Stimulated activated CD4-positive, alpha-beta T cell treated with anti-CD3 and anti-CD28 coated beads, Interleukin-2, amount 100 ng/mL, for 4 hours (primary cell): ENCODE measurements at places on chromosomes 2 and 18.

GRCh38 chr2:209960676-209961630 is 41.5 kb upstream of the RPE start:
- peak; percentile 11 for DNase-seq

DNA sequence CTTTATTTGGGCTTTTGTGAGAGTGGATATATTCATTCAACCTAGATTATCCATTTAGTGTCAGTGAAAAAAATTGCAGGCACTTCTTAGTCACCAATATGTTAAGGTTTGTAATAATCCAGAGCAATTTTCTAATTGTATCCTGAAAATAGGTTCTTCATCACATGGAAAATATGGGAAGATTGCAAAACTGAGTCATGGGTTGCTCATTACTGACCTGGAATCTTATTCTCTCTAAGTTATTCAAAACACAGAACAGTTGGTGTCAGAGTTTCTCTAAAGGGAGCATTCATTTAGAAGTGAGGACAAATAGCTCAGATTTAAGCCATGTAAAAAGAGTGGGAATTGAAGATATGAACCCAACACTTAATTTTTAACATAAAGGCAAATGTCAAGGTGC is 181.3 kb downstream of the IKZF2 start:
- no peak for DNase-seq

- no peak for DNase-seq
Measured at GRCh38 chr2:44102790-44103562, 65.7 kb upstream of the PPM1B start.

DNA sequence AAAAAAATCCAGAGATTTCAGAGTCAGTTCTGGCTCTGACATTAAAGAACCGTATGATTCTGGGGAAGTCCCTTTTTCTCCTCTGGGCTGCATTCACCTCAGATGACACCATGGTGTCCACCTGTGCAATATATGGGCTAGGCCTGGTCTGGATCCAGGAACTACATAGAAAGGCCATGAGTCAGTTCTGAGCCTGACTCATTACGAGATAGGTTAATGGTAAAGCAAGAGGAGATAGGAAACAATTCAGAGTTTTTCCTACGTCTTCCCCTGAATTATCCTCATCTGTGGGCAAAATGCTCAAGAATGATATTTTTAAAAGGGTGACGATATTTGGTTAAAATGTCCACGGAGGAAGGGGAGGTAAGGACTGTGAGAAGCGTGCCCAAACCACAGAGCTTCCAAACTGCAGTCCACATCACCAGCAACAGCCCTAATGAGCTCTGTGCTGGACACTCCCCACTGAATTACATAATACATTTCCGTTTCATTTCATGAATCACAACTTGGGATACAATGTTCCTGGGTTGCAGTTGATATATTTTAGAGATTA is 180.1 kb upstream of the OSR1 start:
- DNase-seq: no peak

- no peak for DNase-seq
Measured at GRCh38 chr2:102342888-102343287, 12.7 kb upstream of the IL18R1 start.

DNA sequence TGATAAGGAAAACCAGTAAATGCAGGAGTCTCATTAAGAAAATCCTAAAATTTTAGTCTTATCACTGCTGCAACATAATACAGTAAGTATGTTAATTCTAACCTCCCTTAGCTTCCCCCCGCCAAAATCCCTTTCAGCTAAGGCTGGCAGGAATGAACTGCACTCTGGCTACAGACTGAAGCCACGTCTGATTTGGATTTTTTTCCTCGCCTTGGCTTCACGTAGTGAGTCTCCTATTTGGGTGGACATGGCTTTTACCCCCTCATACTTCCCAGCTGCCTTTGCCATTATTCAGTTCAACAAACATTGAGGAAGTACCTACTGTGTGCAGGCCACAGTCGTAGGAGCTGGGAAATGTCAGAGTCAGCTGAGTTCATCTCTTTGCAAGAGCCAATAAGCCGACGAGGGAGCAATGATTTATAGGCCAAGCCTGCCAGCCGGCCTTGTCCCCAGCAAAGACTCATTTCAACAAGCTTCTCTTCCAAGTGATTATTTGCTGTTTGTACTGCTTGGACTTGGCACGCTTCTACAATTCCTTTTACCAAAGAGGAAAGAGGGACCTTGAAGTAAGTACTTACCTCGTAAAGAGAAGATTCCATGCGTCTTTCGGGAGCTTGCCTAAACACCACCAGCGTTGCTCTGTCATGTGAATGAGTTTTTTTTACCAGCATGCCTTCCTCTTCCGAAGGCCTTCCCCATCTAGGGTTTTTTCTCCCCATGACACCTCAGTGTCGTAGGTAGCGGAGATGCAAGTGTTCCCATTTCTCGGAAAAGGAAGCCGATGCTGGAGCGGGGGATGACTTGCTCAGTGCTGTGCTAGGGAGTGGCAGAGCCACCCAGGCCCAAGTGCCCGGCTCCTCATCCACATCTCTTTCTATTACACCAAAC is 138.6 kb downstream of the KLHL29 start:
- DNase-seq: no peak

GRCh38 chr2:200226451-200227426 is 79.8 kb upstream of the SPATS2L start:
- no peak for DNase-seq

DNA sequence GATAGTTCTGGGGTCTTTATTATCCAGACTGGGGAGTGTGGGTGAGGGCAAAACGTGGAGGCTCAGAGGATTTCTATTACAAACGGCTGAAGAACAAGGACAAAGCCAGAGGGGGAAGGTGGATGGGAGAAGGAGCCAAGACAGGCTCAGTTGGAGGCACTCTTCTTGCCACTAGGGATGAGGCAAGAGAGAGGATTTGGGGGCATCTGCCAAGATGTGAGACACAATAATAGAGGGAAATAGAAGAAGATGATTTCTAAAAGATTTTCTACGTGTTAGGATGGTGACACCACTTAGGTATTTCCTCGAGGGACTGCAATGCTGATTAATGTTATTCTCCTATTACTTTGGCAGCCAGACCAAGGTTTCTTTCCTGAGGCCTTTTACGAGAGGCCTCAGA is 71.8 kb downstream of the APOB start:
- no peak for DNase-seq

DNA sequence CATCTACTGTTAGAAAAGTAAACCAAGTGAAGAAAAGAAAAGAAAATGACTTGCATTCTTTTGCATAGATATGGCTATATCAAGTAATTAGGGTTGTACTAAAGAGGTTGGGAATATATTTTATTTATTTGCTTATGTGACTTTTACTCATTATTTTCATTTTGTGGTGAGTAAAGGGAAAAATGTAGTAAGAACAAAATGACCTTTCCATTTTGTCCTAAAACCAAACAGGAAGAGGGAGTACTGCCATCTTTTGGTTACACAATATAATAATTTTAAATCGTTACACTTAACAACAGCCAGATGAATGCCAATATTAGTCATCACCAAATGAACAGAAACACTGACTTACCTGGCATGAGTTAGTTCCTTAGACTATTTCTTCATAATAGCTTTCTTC is 47.3 kb upstream of the NDUFV2 start:
- DNase-seq: no peak

GRCh38 chr2:233793465-233794127 is 15.5 kb downstream of the MROH2A start:
- DNase-seq: no peak

GRCh38 chr18:987325-988186 is 82.9 kb downstream of the ADCYAP1 start:
- no peak for DNase-seq

DNA sequence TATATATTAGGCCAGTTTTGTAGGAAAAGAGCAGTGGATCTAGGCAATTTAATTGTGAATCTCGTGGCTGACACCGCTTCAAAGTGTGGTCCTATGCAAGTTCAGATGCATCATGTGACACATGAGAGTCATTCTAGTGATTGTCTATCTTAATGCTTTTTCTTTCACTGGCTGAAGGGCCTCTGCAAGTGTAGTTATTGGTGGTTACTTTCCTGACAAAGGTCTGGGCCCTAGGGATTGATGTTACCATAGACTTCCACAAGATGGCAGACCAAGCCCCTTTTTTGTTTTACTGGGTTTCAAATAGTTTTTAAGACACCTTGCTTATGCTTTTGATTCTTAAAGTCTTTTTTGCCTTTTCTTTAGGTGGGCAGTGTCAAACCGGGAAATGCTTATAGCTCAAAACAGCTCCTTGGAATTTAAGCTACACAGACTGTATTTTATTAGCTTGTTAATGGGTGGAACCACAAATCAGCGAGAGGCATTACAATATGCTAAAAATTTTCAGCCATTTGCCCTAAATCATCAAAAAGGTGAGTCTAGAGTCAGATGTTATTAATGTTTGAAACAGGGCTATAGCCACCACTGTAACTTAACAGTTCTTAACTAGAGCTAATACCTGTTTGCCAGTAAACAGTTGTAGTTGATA is 25.9 kb downstream of the CD8A start:
- DNase-seq: no peak

DNA sequence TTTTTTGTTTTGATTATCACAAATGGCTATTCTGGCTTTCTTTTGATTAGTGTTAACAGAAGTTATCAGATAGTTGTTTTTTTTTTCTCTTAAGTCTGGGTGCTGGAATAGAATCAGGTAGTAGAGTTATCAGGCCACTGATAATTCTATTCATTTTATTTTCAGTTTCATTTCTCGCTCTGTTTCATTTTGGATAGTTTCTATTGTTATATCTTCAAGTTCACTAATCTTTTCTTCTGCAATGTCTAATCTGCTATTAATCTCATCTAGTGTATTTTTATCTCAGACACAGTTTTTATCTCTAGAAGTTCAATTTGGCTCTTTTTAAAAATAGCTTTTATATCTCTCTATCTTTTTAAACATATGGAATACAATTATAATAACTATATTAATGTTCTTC is 241.8 kb upstream of the EPC2 start:
- DNase-seq: no peak

DNA sequence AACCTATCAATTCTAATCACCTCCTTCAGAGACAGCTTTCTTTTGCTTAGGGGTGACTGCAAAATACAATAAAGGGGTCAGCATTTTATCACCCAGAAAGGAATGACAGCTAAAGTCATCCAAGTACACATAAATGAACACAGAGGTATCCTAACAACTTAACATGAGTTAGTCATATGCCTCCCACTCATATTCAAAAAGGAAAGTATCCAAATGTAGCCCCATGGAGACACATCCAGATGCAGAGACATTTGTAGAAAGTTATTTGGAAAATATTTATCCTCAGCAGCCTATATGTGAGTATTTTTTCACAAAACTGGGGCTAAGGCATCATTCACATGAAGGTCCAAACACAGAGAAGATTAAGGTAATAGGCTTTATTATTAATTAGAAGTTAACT is 1579.7 kb upstream of the SLC39A10 start:
- DNase-seq: no peak

GRCh38 chr2:152584301-152584700 is 133.0 kb downstream of the PRPF40A start:
- no peak for DNase-seq

GRCh38 chr2:44247924-44248323 is 27.4 kb upstream of the SLC3A1 start:
- no peak for DNase-seq

DNA sequence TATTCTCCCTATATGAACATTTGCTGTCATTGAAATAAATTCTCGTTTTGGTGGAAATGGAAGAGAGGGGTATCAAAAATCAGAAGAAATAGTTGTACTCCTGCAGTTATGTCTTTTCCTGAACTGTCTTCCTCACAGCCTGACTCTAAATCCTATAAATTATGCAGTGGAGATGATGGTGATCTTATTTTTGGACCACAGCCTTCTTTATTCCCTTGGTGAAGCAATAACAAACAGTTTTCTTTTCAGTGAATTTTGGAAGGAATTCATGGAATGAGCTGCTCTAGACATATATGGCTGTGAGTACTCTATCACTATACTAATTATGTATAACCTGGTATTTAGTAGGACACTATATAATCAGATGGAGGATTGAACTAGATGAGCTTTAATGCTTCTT is 1.7 kb upstream of the SLC25A12 start:
- DNase-seq: no peak

- DNase-seq: no peak
Measured at GRCh38 chr18:2480536-2480935, 90.8 kb downstream of the METTL4 start.

GRCh38 chr2:176774766-176775451 is 437.7 kb upstream of the HNRNPA3 start:
- no peak for DNase-seq

DNA sequence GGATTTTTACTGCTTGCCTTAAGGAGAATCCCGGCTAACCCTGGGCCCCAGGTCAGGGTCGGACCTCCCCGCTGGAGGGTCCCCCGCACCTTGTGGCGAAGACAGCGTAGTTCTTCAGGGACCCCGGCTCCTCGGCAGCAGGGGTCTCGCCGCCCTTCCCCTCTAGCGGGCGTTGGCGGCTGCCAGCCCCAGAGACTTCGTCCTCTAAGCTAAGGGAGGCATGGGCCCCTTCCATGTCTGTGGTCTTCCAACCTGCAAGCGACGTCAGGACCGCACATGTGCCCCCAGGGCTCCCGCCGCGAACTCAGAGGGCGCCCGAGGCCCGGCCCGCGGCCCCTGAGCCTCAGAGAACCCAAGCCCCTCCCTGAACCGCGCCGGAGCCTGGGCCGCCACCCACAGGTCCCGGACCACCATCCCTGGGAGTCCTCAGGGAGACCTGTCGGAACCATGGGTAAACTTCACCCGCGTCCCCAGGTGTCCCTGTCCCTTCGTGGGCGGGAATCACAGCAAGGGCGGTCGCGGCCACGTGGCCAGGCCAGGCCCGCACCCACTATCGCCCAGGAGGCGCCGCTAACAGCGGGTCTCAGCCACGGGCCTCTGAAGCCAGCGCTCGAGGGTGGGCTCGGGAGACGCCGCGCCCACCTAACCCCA is 562 bp downstream of the ANKMY1 start:
- no peak for DNase-seq

GRCh38 chr2:121695171-121695451 is 41.6 kb downstream of the NIFK start:
- no peak for DNase-seq

GRCh38 chr2:231246171-231246842 is 47.9 kb downstream of the ARMC9 start:
- no peak for DNase-seq

- no peak for DNase-seq
Measured at GRCh38 chr18:10351858-10352257, 102.6 kb upstream of the APCDD1 start.

DNA sequence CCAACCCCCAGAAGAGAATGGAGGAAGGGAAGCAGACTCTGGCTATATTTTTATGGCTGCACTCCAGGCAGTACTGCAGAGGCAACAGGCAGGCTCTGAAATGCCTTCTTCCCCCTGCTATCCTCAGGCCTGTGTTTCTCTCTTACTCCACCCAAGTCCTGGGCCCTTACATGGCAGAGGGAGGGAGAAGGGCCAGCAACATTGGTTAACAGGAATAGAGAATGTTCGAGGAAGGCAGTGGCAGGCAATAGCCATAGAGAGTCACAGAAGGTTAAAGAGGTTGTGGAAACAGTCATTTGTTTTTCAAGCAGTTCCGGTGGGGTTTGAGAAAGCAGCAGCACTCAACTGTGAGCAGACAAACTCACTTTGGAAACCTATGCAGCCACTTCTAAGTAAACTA is 15.1 kb upstream of the DARS1 start:
- DNase-seq: no peak

- DNase-seq: no peak
Measured at GRCh38 chr18:67670024-67670543, 153.6 kb upstream of the DSEL start.

GRCh38 chr2:26978061-26978596 is 7.7 kb downstream of the MAPRE3 start:
- no peak for DNase-seq

GRCh38 chr2:32128636-32129035 is 37.0 kb upstream of the SLC30A6 start:
- no peak for DNase-seq
